ENCODE measurements at places on chromosomes 1 and 21.

DNA sequence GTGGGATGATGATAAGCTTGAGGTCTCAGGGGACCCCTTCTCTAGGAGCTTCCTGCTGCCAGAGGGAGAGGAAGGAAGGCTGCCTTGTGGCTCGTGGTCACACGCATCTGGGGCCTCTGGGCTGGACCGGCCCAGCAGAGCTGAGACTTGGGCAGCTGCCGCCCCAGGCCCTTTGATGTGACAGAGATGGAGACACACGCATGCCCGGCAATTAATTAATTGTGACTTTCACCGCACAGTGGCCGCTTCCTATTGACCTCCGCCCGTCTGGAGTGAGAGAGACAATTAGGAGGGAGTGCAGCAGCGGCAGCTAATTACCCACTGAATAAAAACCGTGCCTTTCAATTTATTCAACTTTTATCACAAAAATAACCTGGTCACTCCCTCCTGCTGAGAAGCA, 16.6 kb upstream of the C1QA start:
- no peak for DNase-seq

GRCh38 chr21:44929242-44929798, 8.6 kb upstream of the ITGB2 start:
- no peak for DNase-seq

DNA sequence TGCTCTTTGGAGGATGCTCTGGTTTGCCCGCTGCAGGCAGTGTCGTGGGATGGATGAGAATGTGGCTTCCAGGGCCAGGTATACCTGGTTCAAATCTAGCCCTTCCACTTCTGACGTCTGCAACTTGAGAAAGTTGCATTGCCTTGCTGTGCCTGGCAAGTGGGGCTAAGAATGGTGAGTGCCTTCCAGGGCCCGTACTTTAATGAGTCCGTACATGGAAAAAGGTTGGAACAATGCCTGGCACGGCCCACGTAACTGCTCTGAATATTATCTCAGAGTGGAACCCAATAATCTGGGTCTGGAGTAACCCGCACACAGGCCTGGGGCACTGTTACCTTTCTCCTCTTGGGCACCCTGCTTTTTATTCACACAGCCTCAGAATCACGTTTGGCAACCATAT, 146.7 kb upstream of the EDN2 start:
- no peak for DNase-seq

DNA sequence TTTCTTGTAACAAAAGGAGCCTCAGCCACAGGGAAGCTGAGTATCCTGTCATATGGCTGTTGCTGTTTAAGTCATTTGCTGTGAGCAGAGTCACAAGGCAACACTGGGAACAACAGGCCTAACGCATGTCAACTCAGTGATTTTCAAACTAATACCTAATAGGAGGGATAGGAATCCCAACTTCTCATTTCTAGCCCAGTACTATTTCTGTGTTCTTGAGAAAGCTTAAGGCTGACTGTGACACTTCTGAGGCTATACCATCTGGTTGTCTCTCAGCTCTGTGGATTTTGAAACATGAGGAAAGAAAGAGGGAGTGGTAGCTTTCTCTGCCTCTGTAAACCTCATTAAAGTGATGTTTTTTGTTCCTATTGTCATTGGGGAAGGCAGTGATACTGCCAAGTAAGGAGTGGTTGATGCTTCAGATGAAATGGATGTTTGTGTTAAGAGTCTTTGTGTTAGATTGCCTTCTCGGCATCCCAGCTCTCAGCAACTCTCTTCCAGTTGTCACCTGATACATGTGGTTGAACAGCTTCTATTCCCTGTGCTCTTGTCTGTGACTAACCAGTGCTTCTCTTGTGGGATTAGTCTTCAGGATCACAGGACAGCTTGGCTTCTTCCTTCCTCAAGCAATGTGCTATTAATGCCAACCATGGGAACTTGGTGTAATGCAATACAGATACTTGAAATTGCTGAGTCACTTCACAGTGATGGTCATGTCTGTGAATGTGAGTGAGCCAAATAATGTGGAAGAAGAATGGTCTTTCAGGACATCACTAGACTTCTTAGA, 166.8 kb upstream of the IVNS1ABP start:
- DNase-seq: peak; percentile 97

DNA sequence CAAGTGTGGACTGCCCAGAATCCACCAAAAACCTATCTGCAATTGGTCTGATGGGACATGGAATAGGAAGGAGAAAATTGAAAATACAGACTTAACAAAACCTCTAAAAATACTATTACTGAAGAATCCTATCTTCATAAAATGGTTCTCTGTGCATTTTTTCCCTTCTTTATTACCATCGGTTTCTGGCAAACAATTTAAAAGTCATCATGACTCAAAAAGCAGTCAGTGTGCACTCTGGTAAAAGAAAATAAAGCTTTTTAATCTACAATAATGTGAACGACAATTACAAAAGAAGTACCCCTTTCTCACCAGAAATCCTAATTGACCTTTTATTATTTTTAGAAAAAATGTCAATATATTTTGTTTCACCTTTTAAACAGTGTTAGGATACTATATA, 186.3 kb downstream of the TPR start:
- peak; percentile 59 for DNase-seq

DNA sequence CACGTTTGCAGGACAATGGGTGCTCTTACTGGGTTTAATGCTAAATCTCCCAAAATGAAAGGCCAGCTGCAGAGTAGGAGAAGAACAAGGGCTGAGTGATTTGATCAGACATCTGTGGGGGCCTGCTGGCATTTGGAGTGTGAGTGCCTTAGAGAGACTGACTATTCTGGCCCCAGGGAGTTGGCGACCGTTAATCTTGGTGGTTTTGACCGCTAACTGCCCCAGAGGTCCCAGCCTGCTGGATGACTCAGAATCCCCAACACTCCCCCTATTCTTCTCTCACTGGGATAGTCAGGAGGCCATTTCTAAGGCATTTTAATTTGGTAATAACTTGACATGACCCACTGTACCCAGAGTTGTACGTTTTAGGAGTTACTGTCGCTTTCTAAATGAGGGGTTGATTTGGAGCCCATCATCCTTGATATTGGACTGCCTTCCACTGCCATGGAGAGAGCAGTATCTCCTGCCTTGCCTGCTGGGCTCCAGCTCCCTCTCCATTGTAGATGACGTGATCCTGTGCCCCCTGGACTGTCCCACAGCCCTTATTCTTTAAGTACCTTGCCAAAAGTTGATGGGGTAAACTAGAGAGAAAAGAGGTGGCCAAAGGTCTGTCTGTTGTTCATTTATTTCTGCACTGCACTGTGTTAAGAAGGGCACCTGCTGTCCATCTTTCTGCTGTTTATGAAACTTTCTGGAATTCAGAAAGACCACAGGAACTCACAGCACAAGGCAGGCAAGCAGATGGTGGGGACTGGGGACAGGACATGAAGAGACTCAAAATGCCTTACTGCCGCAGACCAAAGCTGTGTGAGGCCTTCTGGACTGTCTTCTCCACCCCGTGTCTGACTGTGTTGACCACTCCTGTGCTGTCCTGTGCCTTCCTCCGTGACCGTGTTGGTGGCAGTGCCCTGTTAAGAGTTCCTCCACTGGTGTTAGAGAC, 98.2 kb upstream of the ARTN start:
- DNase-seq: peak; percentile 86

GRCh38 chr1:197224160-197224559, 43.9 kb upstream of the CRB1 start:
- peak; percentile 8 for DNase-seq

- DNase-seq: peak; percentile 88
Measured at GRCh38 chr1:20058531-20058930, 11.5 kb upstream of the PLA2G5 start.

GRCh38 chr1:55426156-55426555, 211.0 kb upstream of the USP24 start:
- no peak for DNase-seq

DNA sequence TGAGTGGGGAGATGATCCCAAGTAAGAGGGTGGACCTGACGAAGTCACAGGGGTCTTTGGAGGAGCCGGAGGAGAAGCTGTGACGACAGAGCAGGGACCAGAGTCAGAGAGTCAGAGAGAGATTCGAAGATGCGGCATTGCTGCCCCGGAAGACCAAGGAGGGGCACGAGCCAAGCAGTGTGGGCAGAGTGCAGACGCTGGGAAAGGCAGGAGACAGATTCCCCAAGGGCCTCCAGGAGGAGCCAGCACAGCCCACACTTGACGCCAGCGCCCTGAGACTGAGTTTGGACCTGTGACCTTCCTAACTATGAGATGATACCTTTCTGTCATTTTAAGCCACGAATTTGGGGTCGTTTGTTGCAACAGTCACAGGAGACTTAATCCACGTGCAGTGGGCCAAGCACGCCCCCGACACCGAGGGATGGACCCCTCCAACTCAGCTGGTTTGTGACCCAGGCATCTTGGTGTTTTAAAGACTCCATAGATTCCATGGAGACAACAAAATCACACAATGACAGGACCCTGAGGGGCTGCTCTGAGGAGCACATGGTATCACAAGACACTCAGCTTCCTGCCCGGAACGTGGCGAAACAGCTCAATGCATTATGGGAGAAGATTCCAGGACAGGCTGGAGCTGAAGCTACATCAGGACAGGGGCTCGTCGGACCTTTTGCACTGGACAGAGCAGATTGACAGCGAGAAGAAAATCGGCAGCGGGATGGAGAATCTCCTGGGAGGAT, 11.0 kb upstream of the TFF1 start:
- no peak for DNase-seq

GRCh38 chr1:223708001-223708359, 4.4 kb upstream of the CAPN2 start:
- DNase-seq: no peak

DNA sequence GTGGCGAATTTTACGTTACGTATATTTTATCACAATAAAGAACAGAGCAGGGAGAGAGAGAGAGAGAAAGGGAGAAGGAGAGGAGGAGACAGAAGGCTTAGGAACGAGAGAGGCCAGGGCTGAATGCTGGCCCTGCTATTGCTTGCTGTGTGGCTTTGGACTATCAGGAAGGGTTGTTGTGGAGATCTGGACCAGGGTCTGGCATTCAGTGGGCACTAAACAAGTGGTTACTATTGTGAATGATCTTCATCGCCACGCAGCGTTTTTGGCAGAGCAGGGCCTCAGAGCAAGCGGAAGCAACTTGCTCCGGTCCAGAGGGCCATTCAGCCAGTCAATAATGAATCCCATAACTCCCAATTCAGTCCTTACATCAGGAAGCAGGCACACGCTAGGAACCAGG, 26.4 kb downstream of the PIK3C2B start:
- DNase-seq: no peak

DNA sequence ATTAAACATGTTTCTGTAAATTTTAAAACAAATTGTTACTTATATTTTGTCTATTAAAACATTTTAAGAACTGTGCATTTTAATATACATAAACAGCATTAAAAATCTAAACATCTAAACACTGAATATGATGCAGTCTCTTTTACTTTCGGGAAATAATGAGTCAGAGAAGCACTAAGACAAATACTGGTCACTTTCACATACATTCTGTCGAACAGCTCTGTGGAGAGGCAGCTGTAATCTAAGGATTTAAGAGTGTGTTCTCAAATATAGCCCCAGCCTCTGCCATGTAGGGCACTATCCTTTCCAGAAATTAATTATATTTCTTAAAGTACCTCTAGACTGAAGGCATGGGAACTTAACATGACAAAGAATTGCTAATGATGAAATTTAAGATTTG, 89.6 kb upstream of the PTGFR start:
- no peak for DNase-seq

GRCh38 chr1:94265011-94265422, 27.6 kb upstream of the ARHGAP29 start:
- DNase-seq: no peak

DNA sequence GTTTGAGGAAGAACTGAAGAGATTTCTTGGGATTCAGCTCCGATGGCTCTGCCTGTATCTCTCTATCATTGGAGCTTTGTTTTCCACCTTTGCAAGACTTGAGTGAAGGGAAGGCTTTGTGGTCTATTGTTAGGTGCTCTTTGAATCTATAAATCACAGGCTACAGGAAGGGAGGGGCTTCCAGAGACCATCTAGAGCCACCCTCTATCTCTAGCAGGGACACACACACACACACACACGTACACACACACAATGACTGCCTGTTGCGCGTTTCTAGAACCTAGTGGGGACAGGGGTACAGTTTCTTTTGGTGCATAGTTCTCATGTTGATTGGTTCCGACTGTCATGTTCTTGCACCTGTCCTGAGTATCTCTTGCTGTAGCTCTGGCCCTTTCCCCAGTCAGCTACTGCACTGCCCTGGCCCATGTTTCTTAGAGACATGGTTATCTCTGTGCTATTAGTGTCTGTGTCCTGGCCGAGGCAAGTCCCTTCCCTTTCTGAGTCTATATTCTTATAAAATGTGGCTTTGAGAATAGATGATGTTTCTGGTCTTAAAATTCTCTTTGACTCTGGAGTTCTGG, 60.7 kb downstream of the MAN1C1 start:
- no peak for DNase-seq

DNA sequence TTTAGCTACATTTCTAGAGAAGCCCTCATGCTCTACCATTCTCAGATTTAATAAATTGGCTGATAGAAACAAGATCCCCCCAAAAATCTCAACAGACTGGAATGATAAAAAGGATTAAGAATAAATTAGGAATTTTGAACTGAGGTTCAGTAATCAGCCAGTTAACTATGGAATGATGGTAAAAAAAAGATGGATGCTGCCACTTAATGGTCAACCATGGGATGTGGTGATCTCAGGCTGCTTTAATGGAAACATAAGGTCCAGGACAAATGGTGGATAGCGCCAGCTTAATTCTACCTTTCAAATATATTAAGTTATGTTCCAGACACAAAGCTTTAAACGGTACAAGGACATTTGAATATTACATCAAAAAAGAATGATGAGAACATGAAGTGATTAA, 49.9 kb downstream of the CCN1 start:
- DNase-seq: no peak

DNA sequence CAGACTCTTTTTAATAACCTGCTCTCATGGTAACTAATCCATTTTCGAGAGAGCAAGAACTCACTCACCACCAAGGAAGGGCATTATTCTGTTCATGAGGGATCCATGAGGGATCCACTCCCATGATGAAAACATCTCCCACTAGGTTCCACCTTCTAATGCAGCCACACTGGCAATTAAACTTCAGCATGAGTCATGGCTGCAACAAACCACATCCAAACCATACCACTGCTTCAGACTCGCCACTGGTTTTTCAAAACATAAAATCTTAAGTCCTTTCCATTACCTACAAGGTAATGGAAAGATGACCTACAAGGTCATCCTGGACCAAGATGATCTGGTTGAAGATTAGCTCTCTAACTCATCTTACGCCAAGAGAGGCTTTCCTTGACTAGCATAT, 405.1 kb downstream of the VAV3 start:
- peak; percentile 34 for DNase-seq

- DNase-seq: no peak
Measured at GRCh38 chr1:224085421-224086108, 28.3 kb upstream of the FBXO28 start.

GRCh38 chr1:153568367-153569099, 2.9 kb upstream of the S100A2 start:
- DNase-seq: peak; percentile 87

- DNase-seq: no peak
Measured at GRCh38 chr1:179146476-179146875, 64.6 kb downstream of the TOR3A start.
